ENCODE measurements at places on chromosomes 1 and 21. TPM values are rescaled to one million over a fixed set of nuclear protein-coding genes. Genes with fewer than 3 reads are reported as not detected.

AMY2B gene
- total RNA-seq = 3.6 TPM

LYPD8 gene
- total RNA-seq = not detected

GRCh38 chr1:7278827-7279765 is 492.0 kb upstream of the VAMP3 start:
- no peak for DNase-seq
- H3K27ac ChIP-seq = no peak overlapping the region
- peaks cover 17% of the 10 kb centered on the region for H3K4me1 ChIP-seq
- no peaks in the 10 kb centered on the region for H3K27me3 ChIP-seq
- no peak overlapping the region for H3K4me3 ChIP-seq

GRCh38 chr1:204190212-204191211 is 5.8 kb downstream of the KISS1 start:
- no peak overlapping the region for H3K4me3 ChIP-seq
- DNase-seq = peak; percentile 56
- no peak overlapping the region for H3K27ac ChIP-seq
- H3K4me1 ChIP-seq = no peaks in the 10 kb centered on the region
- peaks cover 36% of the 10 kb centered on the region for H3K27me3 ChIP-seq

- no peak for DNase-seq
- no peak overlapping the region for H3K4me3 ChIP-seq
- H3K36me3 ChIP-seq = peaks cover 9% of the 10 kb centered on the region
- no peaks in the 10 kb centered on the region for H3K27me3 ChIP-seq
- no peak overlapping the region for H3K27ac ChIP-seq
- peaks cover 7% of the 10 kb centered on the region for H3K4me1 ChIP-seq
Observed at GRCh38 chr1:145747398-145748247, 28.3 kb downstream of the CD160 start.
